ENCODE measurements at places on chromosomes 16 and 17.

- no peak for DNase-seq
These were observed 4.7 kb upstream of the TGFB1I1 start for GRCh38 chr16:31467151-31467773.

GRCh38 chr17:8697323-8697741 is 47.3 kb downstream of the CCDC42 start:
- no peak for DNase-seq

- DNase-seq = no peak
These were observed 476.4 kb downstream of the MAF start for GRCh38 chr16:79124016-79124756.

DNA sequence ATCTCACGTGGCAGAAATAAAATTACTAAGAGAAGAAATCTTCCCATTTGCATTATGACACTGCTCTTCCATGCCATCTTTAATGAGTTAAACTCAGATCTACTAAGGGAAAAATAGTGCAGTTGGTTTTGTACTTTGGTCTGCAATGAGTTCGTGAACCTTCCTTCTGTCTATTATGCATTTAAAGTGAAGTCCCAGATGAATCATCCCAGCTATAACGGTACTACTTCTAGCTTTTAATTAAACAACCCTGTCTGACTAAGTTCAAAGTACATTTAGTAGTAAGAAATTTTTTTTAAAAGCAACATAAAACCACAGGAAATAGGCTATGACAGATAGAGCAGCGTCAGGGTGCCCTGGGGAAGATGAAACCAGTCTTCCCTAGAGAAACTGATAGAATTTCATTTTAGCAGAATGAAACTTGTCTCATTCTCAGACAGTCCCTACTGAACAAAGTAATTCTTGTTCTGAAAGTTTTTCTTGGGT is 1.8 kb downstream of the TMIGD1 start:
- DNase-seq = no peak

DNA sequence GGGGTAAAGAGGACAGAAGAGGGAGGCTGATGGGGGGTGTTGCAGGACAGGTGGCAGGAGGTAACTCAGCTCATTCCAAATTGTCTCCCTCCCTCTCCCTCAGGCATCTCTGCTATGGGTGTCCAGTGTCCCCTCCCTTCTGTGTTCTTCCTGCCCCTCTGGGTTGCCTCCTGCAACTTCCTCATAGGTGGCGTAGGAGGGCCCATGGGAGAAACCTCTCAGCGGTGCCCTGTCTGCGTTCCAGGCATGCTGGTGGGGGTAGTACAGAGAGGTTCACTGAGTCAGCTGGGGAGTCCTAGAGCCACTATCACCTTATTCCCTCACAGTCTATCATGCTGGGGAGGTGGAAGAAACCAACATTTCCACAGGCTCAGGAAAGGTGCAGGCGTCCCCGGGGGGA is 14.7 kb upstream of the ODF4 start:
- DNase-seq = no peak

- no peak for DNase-seq
These were observed 26.0 kb downstream of the DYNLL2 start for GRCh38 chr17:58109197-58109596.

- DNase-seq = no peak
These were observed 1140.2 kb downstream of the CDH11 start for GRCh38 chr16:63981639-63982038.

All from stimulated activated CD4-positive, alpha-beta T cell treated with anti-CD3 and anti-CD28 coated beads, TNF-alpha, amount 100 ng/mL, for 1 hour (primary cell).